ENCODE measurements at places on chromosomes 3 and 15.
A peak's percentile ranks its signal among the peaks of the same experiment; 100 is the strongest.

DNA sequence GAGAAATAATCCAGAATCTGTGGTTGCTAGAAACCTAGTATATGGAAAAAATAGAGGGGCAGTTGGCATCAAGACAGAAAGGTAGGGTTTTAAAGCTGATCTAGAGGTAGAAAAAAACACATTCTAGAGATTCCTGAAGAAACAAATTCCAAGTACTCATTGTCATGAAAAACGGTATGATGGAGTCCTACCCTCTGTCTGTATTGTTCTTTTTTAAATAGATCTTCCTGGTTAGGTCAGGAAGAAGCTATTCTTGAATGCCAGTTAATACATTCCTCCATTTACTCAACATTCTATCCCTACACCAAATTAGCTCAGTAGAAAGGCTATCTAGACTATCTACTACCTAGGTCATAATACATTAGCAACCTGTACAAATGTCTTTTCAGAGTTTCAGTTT is 364.7 kb downstream of the FHIT start:
- no peak for DNase-seq

- DNase-seq: no peak
Measured at GRCh38 chr3:39497753-39498152, 30.3 kb downstream of the MOBP start.

DNA sequence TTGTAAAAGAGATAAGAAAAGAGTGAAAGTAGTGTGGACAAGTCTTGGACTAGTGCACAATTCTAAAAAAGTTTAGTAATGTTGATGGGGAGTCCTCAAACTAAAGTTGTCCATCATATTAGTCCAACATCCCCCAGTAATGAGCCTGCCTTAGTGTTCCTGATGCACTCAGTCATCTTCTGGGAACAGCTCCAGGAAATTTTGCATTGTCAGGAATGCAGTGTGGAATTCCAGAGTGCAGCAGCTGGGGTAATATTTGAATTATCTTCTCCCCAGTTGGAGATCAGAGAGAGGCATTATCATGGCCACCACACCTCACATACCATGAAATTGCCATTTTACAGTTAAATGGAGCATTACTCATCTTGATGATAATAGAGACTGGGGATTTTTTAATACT is 528.8 kb upstream of the NAALADL2 start:
- DNase-seq: no peak

GRCh38 chr3:18071833-18072232 is 329.4 kb upstream of the TBC1D5 start:
- no peak for DNase-seq

GRCh38 chr3:101994386-101994785 is 145.1 kb downstream of the NFKBIZ start:
- DNase-seq: no peak

- DNase-seq: no peak
Measured at GRCh38 chr15:34362047-34362773, 4.8 kb downstream of the LPCAT4 start.

DNA sequence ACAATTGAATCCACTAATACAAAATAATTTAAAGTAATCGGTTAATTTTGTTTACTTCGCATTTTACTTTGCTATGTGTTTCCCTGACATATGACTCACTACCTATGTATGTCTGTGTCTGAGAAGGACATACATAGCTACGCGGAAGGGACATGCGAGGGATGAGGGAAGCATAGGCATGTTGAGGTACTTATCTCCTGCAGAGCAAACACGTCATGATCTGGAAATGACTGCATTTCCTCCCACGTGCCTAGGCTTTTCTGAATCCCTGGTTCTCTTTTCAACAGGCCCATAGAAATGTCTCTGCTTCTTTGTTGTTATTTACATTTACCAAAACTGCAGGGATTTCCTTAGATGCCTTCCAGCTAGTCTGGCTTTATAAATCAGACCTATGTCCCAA is 27.5 kb downstream of the ALCAM start:
- DNase-seq: no peak

DNA sequence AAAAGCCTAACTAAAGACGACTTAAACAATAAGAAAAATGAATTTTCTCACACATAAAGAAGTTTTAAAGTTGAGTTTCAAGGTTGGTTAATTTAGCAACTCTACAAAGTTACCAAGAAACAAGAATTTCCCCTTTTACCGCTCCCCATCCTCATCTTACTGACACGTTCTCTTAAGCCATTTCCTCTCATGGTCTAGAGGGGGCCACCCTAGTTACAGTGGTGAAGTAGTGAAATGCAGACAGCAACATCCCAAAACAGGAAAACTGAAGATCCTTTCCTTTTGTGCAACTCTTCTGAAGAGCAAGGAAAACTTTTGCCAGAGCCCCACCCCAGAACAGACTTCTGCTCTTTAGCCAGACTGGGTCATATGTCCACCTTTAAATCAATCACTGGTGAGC is 17.3 kb upstream of the SOX14 start:
- no peak for DNase-seq

GRCh38 chr15:73560501-73561117 is 72.6 kb downstream of the NPTN start:
- peak; percentile 14 for DNase-seq

DNA sequence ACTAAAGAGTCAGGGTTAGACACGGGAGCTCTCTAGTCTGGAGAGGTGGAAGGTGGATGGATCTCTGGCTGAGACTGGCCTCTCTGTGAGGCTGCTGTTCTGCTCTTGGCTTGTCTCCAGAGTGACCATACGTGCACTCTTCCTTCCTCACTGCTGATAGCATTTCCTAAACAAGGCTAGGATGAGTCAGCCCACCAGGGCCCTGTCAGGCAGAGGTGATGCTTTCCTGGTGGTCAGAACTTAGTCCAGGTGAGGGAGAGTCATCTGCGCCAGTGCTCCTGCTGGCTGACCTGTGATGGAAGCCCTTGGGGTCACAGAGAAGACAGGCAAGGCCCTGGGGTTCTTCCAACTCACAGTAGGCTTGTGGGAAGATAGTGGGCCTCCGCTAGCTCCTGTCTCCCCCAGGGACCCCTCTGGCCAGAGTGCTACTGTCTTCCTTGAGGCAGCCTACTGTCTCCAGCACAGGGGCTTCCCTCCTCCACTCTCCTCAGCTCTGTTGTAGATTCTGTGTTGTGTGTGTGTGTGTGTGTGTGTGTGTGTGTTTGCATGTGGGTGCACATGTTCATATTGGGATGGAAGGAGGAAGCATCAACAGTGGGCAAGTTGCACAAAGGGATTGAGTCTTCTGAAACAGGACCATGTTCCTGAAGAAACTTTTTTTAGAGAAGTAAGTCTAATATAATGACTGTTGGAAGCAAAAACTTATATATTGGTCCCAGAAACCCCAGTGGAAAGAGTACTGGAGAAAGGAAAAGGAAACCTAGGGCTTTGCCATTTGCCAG is 16.5 kb downstream of the ALPK3 start:
- no peak for DNase-seq

DNA sequence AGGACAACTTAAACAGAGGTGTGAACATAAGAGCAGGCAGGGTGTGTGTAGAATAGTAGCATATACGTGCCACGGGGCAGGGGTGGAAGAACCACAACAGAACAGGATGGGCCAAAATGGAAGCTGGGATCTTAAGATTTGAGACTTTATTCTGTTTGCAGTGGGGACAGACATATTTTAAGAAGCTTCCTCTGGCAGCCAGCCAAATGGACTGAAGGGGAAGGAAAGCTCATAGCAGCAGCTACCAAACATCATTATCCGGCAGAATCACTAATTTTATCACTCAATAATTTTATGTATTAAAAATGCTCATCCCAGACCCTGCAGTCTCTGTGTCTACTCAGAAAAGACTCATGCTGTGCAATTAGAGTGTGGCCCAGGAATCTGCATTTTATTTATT is 130.9 kb upstream of the CTDSPL start:
- DNase-seq: no peak

- no peak for DNase-seq
Measured at GRCh38 chr3:143648218-143648617, 200.1 kb downstream of the SLC9A9 start.

DNA sequence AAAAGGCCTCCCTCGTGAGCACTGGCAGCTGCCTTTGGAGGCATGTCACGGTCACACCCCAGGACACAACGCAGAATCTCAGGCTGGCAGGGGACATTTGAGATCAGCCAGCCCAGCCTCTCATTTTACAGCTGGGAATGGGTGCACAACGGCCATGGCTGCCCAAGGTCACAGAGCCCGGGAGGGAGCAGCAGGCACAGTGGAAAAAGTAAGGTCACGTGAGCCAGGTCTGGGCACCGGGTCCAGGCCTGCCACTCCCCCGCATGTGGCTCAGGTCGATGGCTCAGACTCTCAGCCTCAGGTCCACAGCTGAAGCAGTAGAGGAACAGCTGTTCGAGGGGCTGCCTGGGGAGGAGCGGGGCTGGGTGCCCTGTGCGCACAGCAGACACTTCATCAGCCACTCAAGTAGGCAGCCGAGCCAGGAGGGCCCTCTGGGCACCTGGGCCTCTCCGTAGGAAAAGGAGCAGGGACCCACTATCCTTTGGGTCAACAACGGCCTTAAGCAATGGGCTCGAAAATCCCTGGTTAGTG is 260.6 kb downstream of the GOLGA6L6 start:
- no peak for DNase-seq

DNA sequence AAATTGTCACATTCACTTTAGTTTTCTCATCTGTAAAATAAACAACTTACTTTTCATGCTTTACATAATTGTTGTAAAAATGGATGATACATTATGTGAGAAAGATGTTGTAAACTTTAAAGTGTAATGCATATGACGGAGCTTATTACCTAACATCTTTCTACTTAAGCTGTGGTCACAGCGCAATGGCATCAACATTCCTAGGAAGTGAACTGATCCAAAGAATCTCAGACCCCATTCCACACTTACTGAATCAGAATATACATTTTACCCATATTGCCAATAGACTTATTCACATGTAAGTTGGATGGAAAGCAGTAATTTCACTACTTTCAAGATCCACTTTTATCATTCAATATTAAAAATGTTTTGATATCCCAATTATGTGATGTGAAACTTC is 497.5 kb downstream of the FGF12 start:
- DNase-seq: no peak

- no peak for DNase-seq
Measured at GRCh38 chr3:15636028-15636709, 34.6 kb downstream of the BTD start.

- no peak for DNase-seq
Measured at GRCh38 chr3:135249186-135249585, 454.1 kb downstream of the EPHB1 start.

DNA sequence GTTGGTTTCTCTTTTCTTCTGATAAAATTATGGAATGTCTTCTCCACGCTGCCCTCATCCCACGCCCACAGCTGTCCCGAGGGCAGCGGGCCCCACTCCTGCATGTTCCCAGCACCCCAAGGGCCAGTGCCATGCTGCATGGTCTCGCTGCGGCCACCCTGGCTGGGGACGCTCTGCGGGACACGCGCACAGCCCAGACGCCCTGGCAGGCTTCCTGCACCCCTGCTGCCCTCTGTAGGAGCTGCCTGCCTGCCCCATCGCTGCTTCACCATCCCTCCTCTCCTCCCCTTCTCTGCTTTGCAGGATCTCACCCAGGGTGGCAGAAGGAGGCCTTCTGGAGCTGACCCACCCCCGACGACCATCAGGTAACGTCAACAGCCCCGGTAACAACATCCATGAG is 22.8 kb downstream of the SLC6A1 start:
- DNase-seq: no peak

GRCh38 chr15:79952329-79952728 is 18.7 kb downstream of the BCL2A1 start:
- no peak for DNase-seq

GRCh38 chr3:126985132-126985985 is 2.4 kb downstream of the PLXNA1 start:
- DNase-seq: no peak

- DNase-seq: no peak
Measured at GRCh38 chr3:16432714-16433113, 80.8 kb downstream of the RFTN1 start.

GRCh38 chr15:80105193-80105592 is 45.7 kb downstream of the ZFAND6 start:
- no peak for DNase-seq

DNA sequence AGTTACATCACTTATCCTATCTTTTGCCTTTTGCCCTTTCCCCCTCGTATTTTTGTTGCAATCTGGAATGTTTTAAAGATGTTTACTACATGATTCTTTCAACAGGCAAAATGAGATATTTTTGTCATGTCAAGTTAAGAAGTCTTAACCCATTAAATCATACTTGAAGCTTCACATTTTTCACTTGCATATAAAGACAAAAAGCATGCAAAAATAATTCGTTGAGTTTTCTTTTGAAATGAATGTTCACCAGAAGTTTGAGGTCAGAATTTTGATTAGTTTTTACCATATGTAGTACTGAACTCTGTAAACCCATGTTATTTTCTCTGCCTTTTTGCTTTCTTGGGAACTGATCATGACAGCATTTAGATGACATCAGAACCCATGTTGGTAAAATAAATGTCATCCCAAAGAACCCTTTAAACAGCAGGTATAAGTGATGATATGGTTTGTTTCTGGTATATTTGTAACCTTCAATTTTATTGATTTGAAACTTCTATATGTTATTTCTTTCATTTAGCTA is 188.5 kb downstream of the GHSR start:
- no peak for DNase-seq

GRCh38 chr3:98645039-98645438 is 51.6 kb upstream of the CPOX start:
- no peak for DNase-seq

GRCh38 chr3:182509844-182510460 is 283.4 kb upstream of the ATP11B start:
- no peak for DNase-seq

DNA sequence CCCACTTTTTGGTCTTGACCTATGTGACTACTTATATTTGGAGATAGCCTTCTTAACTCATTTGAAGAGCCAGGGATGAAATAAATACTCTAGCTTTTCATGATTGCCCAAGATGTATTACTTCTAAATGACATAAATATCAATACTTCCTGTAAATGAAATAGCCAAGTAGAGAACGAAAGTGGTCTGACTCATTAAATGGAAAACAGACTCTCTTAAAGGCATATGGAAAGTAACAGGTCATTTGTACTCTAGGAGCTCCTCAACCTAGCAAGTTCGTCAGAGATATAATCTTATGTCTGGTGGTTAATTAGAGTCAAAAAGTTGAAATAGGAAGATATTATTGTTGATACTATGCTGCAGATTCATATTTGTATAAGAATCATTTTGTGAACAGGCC is 1105.4 kb downstream of the TUSC7 start:
- no peak for DNase-seq

- no peak for DNase-seq
Measured at GRCh38 chr3:49812916-49813496, 747 bp downstream of the UBA7 start.

DNA sequence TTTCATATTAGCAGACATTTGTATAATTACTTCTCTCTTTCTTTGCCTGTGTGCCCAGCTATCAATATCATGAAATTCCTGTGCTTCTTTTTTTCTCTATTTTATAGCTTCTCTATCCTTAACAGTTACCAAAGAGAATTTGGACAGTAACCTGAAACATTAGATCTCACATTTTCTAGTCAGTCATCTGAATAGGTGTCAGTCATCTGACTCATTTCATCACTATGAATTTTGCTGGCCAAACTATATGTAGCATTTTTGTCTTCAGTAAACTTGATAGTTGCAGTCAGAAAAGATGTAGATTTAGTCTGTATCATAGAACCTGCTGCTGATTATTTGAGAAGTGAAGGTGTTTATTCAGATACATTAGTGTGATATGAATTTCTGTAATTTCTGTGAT is 52.6 kb downstream of the HMG20A start:
- DNase-seq: no peak
